ENCODE measurements at places on chromosomes 2 and 18.
A peak's percentile ranks its signal among the peaks of the same experiment; 100 is the strongest.

GRCh38 chr2:24919037-24919505, 966 bp downstream of the ADCY3 start:
- DNase-seq = peak; percentile 33

GRCh38 chr18:42053188-42053781, 98.3 kb downstream of the PIK3C3 start:
- DNase-seq = peak; percentile 66

DNA sequence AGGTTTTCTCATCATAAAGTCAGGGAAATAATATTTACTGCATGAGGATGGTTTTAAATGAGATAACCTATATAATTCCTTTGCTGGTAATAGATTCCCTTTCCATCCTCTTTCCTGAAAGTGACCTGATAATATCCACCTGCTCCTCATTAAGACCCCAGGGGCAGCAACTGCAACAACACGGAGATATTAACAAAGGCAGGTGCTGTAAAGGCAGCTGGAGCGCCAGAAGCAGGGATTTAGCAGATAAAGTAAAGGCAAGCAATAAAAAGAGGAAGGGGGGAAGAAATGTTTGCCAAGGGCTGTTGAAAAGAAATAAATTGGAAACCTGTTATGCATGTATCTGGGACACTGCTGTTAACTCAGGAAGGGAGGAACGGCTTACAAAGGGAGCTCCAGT, 472.6 kb upstream of the KLHL29 start:
- DNase-seq = no peak

DNA sequence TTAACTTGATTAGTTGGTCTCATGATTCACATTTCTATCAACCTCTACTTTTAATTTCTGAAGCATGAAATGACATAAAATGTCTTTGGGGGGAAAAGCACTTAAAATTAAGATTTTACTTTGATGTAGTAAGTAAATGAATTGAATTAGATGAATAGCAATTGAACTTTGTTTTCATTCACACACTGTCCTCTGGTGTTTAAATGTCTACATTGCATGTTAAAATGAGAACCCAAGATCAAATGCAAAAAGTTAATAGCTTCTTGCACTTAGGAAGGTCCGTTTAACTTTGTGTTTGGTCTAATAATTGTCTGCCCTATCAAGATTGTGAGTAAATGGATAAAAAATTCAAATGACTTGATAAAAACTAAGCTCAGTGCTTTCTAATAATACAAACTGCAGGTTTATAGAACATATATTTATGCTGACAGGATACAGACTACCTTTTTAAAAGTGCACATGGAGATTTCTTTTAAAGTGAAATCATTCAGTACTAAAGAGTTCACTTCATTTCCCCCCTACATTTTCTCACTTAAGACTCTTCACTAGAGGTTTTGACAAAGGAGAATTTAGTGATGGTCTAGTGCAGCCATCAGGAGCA, 156.2 kb upstream of the NABP1 start:
- peak; percentile 45 for DNase-seq

GRCh38 chr2:31312898-31313297, 78.9 kb downstream of the EHD3 start:
- DNase-seq = no peak

- DNase-seq = no peak
Observed at GRCh38 chr18:45111502-45111848, 430.8 kb downstream of the SETBP1 start.

DNA sequence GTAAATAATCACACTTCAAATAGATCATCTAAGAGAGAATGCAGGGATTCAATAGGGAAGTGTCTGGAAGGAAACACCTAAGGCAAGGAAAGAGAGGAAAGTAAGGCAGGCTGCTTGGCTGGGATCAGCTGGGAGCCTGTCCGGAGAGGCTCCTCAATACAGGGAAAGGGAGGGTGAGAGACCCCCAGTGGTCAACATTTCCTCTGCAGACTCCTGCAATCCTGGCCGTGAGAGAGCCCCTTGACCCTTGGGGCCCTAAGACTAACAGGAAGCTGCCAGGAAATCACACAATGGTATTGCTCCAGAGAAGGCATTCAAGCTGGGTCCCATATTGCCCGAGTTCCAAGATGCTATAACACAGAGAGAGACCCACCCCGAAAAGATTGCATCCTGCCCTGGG, 549.4 kb downstream of the NYAP2 start:
- no peak for DNase-seq

GRCh38 chr18:68940754-68941153, 142.9 kb downstream of the CCDC102B start:
- no peak for DNase-seq

- no peak for DNase-seq
Observed at GRCh38 chr2:195199864-195200263, 457.2 kb upstream of the SLC39A10 start.

- no peak for DNase-seq
Observed at GRCh38 chr2:120622886-120623753, 112.5 kb upstream of the GLI2 start.

GRCh38 chr18:55779691-55780585, 191.9 kb upstream of the TCF4 start:
- DNase-seq = peak; percentile 13

GRCh38 chr2:9778012-9778411, 65.3 kb upstream of the TAF1B start:
- DNase-seq = no peak

- no peak for DNase-seq
Observed at GRCh38 chr2:128818704-128819491, 500.2 kb upstream of the HS6ST1 start.

DNA sequence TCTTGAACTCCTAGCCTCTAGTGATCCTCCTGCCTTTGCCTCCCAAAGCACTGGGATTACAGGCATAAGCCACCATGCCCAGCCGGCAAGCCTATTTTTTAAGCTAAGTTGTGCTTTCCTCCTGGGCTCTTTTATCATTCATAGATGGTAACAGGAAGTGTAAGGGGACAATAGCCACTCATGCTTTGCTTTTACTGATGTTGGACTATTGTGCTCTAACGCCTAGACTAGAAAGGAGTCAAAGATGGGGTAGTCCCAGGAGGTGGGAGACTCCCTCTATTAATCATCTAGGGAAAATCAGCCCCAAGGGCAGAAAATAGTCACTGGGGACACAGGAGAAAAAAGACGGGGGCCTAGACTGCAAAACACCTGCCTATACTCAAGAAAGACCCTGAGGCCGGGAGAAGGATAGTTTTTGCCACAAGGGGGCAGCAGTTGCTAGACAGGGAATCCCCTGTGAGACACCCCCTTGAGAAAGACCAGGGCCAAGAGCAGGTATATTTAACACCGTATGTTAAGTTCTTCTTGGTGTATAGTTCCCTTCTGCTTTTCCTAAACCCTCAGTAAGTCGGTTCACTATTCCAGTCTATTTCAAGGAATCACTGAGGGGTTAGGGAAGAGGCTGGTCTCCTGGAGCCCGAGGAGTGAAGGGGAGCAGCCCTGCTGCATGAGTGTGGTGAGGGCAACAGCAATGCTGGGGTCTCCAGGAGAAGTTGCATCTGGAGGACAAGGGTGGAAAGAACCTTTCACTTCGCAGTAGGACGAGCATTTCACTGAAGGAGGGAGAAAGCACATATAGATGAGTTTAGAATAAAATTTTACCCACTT, 2.1 kb upstream of the CXCR1 start:
- peak; percentile 14 for DNase-seq

DNA sequence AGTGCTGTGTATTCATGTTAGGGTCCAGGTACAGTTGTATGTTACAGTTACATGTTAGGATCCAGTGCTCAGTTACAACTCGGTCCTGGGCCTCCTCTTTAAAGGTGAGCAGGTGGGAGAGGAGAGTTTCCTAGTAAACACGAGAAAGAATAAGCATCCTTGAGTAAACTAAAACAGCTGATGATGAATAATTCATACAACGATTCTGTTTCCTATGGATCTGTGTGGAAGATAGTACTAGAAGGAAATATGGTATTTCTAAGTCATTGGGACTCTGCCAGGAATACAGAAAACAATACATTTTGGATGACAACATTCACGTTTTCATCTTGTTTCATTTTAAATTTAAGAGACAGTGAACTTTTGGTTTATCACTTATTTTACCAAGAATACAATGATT, 29.5 kb downstream of the SNTG2 start:
- peak; percentile 54 for DNase-seq

DNA sequence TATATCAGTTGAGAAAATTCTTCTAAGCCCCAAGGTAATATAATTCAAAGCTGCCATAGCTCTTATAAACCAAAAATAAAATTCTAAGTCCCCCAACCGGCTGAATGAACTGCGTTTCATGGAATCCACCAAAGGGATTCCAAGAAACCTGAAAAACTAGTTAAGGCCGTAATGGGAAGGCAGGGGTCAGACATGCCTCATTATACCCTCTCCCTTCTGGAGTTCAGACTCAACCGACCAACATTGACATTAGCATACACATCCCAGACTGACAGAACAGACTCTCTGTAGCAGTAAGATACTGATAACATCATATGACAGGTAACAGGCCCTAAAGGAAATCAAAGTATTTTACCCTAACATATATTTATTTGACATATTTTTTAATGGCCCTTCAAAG, 31.4 kb upstream of the PHLPP1 start:
- DNase-seq = no peak

GRCh38 chr18:7367336-7367735, 136.4 kb downstream of the LRRC30 start:
- no peak for DNase-seq

- no peak for DNase-seq
Observed at GRCh38 chr2:238985041-238985729, 137.3 kb downstream of the TWIST2 start.

- peak; percentile 21 for DNase-seq
Observed at GRCh38 chr18:44771956-44772917, 91.5 kb downstream of the SETBP1 start.

DNA sequence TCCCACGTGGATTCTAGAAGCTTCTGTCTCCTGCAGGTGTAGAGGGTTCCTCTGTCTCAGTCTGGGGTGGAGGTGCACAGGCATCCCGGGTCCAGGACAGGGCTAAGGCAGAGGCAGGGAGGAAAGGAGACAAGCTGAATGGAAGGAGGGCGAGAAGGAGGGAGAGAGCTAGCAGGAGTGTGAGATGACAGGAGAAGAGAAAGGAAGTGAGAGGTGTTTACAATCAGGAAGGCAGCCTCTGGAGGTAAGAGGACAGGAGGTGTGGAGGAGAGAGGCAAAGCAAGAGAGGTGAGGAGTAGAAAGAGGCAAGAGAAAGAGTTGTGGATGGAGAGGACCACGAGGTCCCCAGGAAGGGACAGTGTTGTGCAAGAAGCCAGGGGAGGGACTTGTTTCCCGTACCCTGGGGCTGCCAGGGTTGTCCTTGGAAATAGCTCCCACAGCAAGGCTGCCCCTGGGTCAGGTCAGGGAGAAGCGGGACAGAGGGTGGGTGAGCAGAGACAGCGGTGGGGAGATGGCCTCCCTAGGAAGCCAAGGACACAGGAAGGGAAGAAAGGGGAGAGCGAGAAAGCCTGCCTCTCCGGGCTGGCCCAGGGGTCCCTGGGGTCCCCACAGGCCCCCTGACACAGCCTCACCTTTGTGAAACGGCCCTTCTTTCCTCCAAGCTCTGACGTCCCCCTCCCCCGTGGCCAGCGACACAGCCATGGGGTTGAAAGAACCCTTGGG, 136.9 kb downstream of the CYP26B1 start:
- DNase-seq = no peak

DNA sequence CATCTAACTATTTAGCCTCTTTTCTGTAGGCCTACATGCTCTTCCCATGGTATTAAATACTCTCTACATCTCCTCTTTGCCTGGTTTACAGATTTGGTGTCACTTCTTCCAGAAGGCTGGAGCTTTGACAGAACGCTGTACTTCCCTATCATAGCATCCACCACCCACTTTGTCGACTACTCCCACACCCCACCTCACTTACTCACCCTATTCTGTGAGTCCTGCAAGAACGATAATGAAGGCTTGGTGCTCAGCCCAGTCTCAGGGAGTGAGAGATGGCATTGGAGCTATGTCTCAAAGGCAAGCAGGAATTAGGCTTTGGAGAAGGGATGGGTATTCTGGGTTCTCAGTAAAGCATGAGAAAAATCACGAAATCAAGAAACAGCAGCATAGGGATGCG, 20.3 kb upstream of the KDM3A start:
- DNase-seq = no peak

- DNase-seq = no peak
Observed at GRCh38 chr18:58228762-58229161, 184.7 kb downstream of the NEDD4L start.

- no peak for DNase-seq
Observed at GRCh38 chr18:9926223-9926894, 12.5 kb downstream of the VAPA start.

DNA sequence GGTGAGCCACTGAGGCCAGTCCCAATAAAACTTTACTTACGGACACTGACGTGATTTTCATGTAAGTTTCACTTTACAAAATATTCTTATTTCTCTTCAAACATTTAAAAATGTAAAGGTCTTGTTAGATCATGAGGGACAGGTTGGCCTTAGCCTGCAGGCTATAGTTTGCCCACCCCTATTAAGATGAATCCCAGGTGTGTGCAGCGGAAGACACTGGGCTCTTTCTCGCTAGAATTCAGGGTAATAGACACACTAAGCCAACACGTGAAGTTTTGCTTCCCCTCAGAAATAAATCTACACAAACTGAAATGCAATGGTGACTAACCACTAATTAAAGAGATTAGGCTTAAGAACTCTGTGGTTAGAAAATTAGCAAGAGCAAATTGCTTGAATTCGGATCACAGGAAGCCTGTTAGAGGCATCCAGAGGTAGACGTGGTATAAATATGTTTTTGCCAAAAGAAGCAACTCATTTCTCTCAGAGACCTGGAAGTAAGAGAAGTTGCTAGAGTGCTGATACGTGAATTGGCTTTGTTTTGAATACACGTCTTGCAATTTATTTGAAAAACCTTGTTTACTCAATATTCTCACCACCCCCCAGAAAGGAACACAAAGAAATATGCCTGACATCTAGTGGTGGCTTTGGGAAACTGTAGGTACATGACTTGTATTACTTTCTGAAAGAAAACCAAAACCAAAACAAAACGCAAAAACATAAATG, 151.6 kb downstream of the DTNB start:
- DNase-seq = peak; percentile 59

- peak; percentile 41 for DNase-seq
Observed at GRCh38 chr2:234980451-234981187, 28.8 kb downstream of the SH3BP4 start.

DNA sequence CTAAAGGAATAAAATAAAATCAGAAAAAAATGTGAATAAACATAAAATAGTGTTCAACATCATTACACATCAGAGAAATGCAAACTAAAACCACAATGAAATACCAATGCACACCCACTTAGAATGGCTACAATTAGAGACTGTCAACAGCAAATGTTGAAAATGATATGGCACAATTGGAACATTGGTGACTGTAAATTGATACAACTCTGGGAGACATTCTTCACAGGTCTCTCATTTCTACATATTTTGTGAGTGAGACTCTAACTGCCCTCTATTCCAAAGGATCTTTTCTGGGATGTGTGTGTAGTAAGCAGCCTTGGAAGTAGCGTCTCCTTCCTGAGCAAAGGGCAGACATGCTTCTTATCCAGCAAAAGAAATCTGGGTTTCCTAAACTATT, 323.0 kb downstream of the FBXO15 start:
- no peak for DNase-seq
